Activated CD4-positive, alpha-beta T cell treated with anti-CD3 and anti-CD28 coated beads, Interleukin-2, amount 50 U/mL, for 24 hours (primary cell): ENCODE measurements at places on chromosomes 4 and X.

- no peak for DNase-seq
These were observed 3.9 kb downstream of the SHISA3 start for GRCh38 chr4:42401171-42401570.

- DNase-seq, result no peak
These were observed 45.5 kb downstream of the TSPAN7 start for GRCh38 chrX:38606821-38607220.

- DNase-seq, result no peak
These were observed 46.5 kb downstream of the TMA16 start for GRCh38 chr4:163540977-163541376.

GRCh38 chr4:1628892-1629698, 55.0 kb downstream of the FAM53A start:
- peak; percentile 53 for DNase-seq

- no peak for DNase-seq
These were observed 35.4 kb upstream of the ASMTL start for GRCh38 chrX:1488141-1488540.

DNA sequence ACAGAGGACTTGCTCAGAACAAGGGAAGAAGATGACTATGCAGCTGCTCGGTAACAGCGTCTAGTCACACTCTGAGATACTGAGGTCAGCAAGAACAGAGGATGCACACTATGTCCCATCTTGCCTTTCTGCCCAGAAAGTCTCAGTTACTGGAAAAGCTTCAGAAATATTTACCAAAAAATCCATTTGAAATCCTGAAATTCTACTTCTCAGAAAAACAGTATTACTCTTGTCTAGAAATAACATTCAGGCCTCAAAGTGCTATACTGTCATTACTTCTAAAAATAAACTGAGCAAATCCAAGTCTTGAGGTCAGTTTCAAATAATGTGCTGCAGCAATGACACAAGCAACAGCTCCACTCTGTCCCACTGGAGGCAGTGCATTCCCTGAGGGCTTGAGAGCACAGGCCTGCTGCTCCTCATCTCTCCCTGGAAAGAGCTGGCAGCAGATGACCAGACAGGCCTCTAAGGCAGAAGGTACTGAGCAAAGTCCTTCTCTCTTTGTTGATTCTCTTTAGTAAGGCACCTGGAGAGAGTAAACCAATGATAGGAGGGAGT, 76.9 kb downstream of the CAMK2D start:
- DNase-seq, result no peak

DNA sequence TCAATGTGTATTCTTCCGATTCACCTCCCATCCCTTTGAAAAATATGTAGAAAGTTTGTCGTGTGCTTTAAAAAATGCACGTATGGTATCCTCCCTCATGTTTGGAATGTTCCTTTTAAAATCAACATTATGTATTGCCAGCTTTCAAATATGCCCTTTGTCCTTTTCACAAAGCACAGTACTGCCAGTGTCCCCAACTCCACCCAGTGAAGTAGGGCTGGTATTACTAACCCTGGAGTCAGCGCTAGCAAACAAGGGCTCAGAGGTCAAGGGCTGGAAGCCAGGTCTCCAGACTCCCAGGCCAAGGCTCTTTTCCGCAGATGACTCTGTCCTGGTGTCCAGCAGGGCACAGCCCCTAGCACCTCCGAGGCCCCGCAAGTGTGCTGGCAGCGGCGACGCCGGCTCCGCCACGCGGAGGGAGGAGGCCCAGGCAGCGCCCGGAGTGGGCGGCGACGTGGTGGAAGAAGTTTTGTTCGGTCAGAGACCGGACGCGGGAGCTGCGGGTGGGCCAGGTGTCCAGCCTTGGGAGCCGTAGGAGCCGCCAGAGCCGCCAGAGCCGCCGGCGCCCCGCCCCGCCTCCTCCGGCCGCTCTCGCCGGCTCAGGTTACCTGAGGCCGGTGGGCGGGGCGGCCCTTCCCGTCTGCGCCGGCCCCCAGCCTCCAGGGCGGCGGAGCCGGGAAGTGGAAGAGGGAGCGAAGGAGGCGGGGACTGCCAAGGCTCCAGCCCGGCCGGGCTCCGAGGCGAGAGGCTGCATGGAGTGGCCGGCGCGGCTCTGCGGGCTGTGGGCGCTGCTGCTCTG, at the start of gene IL13RA1:
Gene IL13RA1 (plus strand): TSS at position 720 of the 799 bp plus-strand sequence. CDS start 33 bp downstream, at position 753.
- no peak for DNase-seq

- DNase-seq, result no peak
These were observed 166.4 kb downstream of the ARHGAP6 start for GRCh38 chrX:11499076-11500044.

GRCh38 chrX:74300869-74301268, 3.1 kb upstream of the ZCCHC13 start:
- no peak for DNase-seq

- DNase-seq, result no peak
These were observed 32.4 kb upstream of the ZCCHC4 start for GRCh38 chr4:25280210-25280609.

- DNase-seq, result no peak
These were observed 5.4 kb upstream of the NUDT9 start for GRCh38 chr4:87416965-87417364.

DNA sequence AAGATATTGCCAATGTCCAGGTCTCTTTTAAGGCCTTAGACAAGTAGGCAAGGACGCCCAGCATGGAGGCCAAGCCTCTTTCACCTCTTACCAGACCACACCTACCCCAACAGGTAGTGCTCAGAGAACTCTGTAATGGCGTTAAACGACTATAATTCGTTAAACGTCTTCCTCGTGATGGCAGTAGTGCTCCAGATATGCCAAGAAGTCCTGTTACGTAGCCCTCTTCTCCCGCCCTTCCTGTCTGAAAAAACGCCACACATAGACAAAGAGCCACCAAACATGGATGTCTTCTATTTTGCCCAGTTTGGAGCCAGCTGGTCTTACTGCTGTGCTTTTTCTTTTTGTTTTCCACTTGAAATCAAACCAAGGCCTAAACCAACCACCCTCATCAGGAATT, 190.7 kb downstream of the OR13H1 start:
- DNase-seq, result no peak

- no peak for DNase-seq
These were observed 17.6 kb downstream of the SUPT20HL1 start for GRCh38 chrX:24377911-24378468.

DNA sequence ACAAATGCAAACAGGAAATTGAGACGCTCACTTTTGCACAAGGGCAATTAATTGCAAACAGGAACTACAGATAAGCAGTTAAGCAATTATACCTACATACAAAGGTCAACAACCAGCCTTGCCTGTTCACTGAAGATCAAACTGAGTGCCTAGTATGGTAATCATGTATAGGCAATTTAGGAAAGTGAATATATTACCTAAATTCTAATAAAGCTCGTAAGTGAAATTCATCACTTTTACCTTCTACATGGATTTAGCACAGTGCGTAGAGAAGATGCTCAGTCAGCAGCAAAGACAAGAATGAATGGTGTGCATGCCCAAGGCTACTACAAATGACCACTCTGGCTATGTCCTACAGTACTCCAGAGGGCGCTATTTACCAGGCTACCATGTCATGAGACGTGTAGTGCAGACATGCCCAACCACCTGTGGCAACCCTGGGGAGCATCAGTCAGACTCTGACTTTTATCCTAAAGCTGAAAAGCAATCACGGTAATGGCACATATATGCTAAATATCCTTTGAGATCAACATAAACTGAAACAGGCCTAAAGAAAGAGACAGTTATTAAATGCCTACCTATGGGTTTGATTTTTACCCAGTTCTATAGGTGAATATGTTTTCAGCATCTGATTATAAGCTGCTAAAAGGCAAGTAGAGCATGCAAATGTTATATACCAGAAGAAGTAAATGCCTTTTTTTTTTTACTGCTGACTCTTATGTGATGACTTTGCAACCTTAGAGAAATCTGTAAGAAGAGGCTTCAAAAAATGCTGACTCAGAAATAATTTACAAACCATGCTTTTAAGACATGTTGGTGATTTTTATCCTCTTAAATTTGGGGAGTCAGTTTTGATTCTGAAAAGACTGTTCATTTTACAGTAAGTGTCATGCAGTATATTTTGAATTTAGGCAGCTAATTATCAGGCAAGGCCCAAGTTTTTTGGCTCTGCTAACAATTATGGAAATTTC, 178.0 kb downstream of the PPP3CA start:
- DNase-seq, result peak; percentile 56
